ENCODE measurements at places on chromosomes 1 and 21. TPM values are rescaled to one million over a fixed set of nuclear protein-coding genes. Genes with fewer than 3 reads are reported as not detected.

The FBLIM1 gene
- total RNA-seq = 10.4 TPM

The ANKRD65 gene
- 3.0 TPM for total RNA-seq

The IFI16 gene
- 104 TPM for total RNA-seq

The CLCA1 gene
- total RNA-seq = not detected

The LACTBL1 gene
- total RNA-seq = not detected

The CD34 gene
- 52.6 TPM for total RNA-seq

The TPTE gene
- not detected for total RNA-seq

The RHBDL2 gene
- 0.38 TPM for total RNA-seq

The COL6A2 gene
- total RNA-seq = 480 TPM

- DNase-seq = no peak
Observed at GRCh38 chr1:2275796-2276536, 47.8 kb downstream of the SKI start.

DNA sequence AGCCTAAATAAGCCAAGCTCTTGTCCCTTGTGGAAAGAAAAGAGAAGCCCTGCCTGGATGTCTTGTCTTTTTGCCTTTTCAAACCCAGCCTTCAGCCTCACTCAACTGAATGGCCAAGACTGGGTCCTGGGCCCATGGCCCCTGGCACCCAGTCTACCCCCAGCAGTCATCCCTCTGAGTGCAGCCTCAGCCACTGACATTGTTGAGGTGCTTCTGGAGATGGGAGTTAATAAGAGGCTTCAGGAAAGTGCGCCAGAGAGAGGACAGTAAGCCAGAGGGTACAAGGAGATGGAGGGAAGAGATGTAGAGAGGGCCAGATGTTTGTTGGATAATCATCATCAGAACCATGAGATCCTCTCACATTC, 6.8 kb downstream of the FNDC5 start:
- no peak for DNase-seq

DNA sequence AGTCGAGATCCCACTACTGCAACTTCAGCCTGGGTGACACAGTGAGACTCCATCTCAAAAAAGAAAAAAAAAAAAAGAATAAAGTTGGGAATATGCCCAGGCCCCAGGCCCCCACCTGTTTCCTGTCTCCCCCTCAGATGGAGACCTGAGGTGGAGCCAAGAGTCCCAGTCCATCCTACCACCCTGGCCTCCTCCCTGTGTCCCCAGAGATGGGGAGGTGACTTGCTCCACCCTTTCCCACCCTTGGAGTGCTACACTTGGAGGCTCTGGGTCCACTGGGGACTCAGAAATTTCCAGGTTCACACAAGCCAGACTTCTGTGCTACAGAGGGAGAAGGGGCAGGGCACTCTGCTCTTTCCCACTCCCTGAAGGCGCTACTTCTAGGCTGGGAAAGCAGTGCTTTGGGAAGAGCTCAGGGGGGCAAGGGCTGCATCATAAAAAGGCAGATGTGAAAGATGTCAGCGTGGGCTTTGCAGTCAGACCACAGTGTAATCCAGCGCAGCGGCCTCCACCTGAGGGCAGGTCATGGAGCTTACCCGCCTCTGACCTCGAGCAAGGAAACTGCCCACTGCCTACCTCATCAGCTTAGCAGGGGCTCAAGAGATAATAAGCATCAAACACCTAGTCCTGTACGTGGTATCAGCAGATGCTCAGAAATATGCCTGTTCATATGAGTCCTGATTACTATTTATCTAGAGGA, 13.4 kb downstream of the TMEM63A start:
- no peak for DNase-seq

DNA sequence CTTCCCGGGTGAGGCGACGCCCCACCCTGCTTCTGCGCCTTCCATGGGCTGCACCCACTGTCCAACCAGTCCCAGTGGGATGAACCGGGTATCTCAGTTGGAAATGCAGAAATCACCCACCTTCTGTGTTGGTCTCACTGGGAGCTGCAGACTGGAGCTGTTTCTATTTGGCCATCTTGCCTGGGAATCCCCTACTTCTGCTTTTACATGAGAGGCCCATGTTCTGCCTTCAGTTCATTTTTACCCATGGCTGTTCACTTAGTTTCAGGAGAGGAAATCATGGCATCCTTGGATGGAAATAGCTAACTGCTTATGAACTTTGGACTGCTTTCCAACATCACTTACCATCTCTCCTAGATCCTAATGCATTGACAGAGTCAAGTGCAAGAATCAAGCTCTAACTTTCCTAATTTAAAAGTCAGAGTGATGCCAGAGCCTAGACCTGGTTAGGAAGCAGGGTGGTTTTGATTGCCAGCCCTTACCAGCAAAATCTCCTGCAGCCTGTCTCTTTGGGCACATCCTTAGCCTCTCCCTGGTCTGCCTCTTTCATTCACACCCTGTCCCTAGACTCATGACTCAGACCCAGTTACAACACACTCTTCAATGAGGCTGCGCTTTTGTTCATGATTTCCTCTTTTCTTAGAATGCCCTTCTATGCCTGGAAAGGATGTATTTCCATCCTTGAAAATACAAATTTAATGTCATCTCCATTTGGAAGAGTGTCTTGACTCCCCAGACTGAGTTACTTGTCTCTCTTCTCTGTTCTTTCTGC, 137.2 kb downstream of the KCTD3 start:
- no peak for DNase-seq

- no peak for DNase-seq
Observed at GRCh38 chr1:199410462-199410861, 617.0 kb upstream of the NR5A2 start.

DNA sequence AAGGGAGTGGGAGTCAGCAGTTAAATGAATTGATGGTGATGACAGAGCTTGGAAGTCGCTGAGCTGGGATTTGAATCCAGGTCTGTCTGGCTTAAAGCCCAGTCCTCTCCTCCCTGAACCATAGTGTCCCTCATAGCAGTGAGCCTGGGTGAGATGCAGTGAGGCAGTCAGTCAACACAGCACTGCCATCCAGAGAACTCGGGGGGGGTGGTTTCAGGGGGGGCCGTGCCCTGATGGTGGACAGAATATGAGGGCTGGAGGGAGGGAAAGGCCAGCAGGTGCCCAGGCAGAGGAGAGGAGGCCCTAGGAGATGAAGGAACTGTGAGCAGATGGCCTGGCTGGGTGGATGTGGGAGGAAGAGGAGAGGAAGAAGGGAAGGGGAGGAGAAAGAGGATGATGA, 405.6 kb downstream of the PTPRU start:
- DNase-seq = no peak

- no peak for DNase-seq
Observed at GRCh38 chr1:244029124-244029523, 22.0 kb upstream of the ZBTB18 start.

DNA sequence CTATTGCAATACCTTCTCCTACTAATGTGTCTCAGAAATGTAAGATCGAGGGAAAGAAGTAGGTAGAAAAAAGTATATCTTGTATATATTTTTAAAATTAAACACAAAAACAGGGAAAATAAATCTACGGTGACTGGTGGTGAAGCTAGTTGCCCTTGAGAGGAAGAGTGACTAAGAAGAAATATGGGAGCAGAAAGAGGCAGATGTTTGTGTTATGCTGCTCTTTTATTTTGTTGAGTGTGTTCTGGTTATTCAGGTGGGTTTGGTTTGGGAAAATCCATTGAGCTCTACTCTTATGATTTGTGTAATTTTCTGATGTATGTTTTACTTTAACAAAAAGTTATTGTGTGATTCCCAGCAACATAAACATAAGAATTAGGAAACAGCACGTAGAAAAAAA, 444.9 kb upstream of the B3GALT2 start:
- no peak for DNase-seq

- DNase-seq = no peak
Observed at GRCh38 chr1:112517646-112518045, 8.9 kb downstream of the WNT2B start.

DNA sequence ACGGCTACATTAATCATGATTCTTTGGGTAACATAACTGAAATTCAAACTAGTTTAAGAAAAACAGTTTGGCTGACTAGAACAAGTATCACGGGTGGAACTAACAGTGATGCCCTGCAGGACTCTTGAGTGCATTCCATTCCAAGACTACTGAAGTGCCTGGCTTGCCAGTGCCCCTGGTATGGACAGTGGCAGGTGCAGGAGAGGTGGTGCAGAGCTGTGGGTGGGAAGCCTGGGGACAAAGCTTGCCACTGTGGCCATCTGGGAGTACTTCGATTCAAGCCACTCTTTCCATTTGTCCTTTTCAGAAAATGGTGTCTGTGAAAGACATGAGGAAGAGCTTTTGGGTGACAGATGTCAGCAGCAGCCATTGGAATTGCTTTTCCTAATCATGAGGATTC, 166.5 kb downstream of the RRAGC start:
- no peak for DNase-seq

- no peak for DNase-seq
Observed at GRCh38 chr1:84669831-84670230, 20.4 kb downstream of the SSX2IP start.

DNA sequence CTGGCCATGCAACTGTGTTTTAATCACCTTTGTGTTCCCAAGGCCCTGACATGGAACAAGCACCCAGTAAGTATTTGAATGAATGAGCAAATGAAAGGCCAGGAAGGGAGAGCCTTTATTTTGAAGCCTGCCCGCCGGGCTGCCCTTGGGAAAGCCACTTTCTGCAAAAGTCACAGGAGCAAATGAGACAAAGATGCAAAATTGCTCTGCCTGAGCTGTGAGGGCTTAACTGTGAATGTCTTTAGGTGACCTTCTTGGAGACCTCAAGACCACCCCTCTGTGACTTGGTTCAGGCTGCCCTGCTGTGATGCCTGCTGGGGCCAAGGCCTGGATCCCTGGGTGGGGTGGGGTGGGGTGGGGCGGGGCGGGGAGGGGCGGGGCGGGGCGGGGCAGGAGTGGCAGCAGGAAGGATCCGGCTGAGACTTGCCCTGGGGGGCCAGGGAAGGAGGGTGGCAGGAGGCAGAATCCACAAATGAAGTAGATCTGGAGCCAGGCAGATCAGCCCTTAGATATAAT, 54.0 kb downstream of the RUNX3 start:
- no peak for DNase-seq

GRCh38 chr1:217456261-217456660, 174.6 kb downstream of the GPATCH2 start:
- DNase-seq = no peak

DNA sequence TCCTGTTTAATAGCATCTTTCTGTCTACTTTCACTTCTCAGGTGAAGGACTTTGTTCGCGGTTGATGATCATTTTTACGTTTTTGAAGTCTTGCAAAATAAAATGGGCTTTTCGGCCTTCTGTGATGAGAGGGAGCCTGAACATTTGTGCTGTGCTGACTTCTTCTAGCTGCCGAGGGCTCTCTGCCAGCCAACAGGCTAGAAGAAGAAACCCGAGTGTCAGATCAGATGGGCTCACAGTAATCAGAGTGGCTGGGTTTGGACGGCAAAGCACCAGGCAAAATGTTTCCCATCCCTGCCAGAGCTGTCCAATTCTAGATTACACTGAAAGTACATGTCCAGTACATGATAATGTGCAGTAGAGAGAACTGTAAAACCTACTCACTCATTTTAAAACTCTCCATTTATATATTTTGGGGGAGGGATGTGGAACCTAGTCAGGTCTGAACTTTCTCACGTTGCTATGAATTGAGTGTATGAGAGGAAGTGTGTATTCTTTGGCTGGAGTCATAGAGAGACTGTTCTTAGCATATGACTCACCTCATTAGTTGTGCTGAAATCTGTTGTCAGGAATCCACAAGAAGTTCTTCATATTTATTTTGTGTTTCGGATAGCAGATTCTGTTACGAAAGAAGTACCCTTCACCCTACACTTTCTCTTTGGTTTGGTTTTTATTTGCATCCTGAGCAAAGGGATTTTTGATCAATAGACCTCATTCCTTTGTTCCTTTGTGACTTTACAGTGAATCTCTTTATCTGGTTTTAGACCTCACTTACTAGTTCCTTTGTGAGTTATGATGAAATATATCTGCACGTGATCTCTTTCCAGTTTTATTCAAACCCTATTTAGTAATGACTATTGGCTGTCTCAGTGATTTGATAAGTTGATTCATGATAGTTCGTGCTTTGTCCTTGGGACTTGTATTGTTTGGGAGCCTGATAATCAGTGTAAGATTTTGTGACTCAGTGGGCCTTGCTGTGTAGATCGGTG, 4.8 kb downstream of the ATP1A1 start:
- no peak for DNase-seq

DNA sequence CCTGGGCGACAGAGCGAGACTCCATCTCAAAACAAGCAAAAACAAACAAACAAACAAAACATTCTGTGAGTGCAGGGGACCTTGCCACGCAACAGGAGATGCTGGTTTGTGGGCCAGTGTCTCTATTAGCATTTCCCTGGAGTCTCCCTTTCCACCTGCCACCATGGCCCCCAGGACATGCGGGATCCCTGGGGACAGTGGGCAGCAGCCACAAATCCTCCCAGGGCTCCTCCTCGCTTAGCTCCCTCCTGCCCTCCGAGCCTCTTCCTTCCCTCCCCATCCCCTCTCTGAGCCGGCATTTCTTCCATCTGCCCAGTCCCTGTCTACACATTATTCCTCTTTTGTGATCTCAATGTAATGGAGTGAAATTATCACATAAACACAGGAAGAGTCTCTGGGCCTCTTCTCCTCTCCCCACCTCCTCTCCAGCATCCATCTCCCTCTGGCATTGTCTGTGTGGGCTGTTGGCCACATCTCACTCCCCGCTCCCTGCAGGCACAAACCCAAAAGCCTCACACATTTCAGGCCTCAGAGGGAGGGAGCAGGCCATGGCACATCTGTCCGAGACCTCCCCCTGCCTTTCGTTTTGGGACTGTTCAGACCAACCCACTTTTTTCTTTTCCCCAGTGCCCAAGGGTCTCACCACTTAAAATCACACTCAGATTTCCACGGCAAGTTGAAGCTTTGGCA, 144.3 kb downstream of the MIS18A start:
- DNase-seq = no peak

DNA sequence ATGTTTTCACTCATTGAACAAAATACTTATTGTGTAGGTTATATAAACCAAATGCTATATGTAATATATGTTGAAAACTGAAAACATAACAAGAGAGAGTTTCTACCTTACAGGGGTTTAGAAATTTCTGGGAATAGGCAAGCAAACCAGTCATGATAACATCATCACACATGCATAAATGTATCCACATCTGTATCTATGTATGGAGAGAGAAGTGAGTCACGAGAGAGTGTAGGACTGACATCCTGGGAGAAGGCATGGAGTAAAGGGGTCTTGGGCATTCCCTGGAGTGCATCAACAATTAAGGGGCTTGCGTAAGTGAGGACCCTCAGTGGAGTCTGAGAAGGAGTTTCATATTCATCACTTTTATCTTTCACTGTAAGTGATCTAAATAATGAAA, 65.5 kb downstream of the PCNX2 start:
- DNase-seq = no peak

GRCh38 chr1:226629210-226629895, 80.8 kb downstream of the STUM start:
- no peak for DNase-seq
